Heart left ventricle (tissue), 16 donors: ENCODE measurements at places on chromosomes 2 and 18. TPM values are rescaled to one million over a fixed set of nuclear protein-coding genes. Genes with fewer than 3 reads are reported as not detected.
A peak's percentile ranks its signal among the peaks of the same experiment; 100 is the strongest.

Gene CCDC150
- 1.3 TPM for total RNA-seq

Gene GCG
- total RNA-seq, result not detected

Gene DARS1
- total RNA-seq, result 61.7 TPM

Gene NCKAP5
- total RNA-seq, result 9.3 TPM

Gene MC5R
- not detected for total RNA-seq

Gene ARHGEF4
- total RNA-seq, result 5.2 TPM

Gene COL4A3
- total RNA-seq, result 2.0 TPM

Gene SPATS2L
- 69.7 TPM for total RNA-seq

- no peak for DNase-seq
Observed at GRCh38 chr18:1906421-1906820, 664.9 kb downstream of the METTL4 start.

- DNase-seq, result no peak
Observed at GRCh38 chr2:57278451-57278850, 768.2 kb upstream of the VRK2 start.

GRCh38 chr2:179338681-179339080 lies 74.0 kb upstream of the SESTD1 start:
- DNase-seq, result no peak

- no peak for DNase-seq
Observed at GRCh38 chr2:211611061-211611518, 927.5 kb downstream of the ERBB4 start.

DNA sequence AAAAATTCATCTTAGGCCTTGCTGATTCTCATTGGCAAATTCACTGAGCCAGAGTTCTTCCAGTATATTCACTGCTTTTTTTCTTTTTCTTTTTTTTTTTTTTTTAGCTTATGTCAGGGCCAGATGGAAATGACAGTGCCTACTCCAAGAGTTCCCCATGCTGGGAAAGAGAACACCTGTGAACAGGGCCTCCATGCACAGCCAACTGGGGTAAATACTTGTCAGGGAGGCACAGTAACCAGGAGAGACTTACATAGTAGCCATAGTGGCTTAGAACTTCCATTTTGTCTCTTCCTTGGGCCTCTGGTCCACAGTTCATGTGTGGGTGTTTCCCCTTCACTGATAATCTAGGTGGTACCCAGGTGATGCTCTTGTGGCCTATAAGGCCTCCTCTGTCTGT lies 15.2 kb upstream of the SCLY start:
- no peak for DNase-seq

DNA sequence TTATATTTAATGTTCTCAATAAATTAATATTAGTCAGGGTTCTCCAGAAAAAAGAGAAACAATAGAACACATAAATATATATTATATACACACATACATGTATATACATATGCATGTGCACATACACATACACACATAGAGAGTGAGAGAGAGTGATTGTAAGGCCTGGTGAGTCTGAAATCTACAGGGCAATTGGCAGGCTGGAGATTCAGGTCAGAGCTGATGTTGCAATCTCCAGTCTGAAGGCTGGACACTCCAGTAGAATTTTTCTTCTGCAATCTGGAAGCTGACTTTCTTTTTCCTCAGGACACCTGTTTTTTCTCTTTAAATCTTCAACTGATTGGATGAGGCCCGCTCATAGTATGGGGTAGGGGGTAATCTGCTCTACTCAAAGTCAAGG lies 3.2 kb downstream of the TMEM182 start:
- no peak for DNase-seq

- no peak for DNase-seq
Observed at GRCh38 chr2:49309461-49309860, 155.1 kb upstream of the FSHR start.

- no peak for DNase-seq
Observed at GRCh38 chr18:58361212-58361611, 267.7 kb downstream of the ALPK2 start.

- peak; percentile 78 for DNase-seq
Observed at GRCh38 chr18:31497836-31498573, at the start of gene DSG2. TSS of gene DSG2 (plus strand) at chr18:31498177. CDS start at chr18:31498252, 75 bp downstream.

- no peak for DNase-seq
Observed at GRCh38 chr2:31296641-31297287, 62.8 kb downstream of the EHD3 start.

GRCh38 chr18:26487437-26487836 lies 60.9 kb downstream of the KCTD1 start:
- no peak for DNase-seq

DNA sequence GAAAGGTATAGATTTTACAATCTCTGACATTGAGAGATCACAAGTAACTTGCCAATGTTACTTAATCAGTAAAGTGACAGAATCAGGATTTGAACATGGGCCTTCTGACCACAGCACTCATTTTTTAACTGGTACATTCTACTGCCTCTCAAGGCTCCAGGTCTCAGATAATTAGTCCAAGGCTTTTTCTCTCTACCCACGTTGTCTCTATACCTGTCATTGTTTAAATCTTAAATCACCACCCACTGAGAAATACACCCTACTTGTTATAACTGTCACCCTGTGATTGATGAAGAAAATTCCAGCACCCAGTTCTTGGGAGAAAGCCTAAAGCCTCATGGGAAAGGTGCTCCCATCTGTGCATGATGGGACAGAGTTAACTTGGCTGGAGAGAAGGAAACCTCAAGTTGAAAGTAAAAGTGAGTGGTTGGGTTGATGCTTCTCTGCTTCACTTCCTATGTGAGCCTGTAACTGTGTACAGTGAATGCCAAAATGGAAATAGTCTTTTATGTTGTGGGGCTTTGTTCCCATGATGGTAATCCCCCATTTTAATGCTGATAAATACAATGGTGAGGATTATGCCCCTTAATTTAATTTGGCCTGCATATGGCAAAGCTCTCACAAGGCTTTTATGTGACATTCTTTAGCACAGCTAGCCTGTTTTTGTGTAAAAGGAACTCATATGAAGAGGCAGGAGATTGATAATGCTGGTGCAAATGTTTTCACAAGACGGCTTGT lies 190.1 kb upstream of the SP5 start:
- DNase-seq, result no peak
